Activated naive CD4-positive, alpha-beta T cell (primary cell): ENCODE measurements at places on chromosomes 1 and 21.

DNA sequence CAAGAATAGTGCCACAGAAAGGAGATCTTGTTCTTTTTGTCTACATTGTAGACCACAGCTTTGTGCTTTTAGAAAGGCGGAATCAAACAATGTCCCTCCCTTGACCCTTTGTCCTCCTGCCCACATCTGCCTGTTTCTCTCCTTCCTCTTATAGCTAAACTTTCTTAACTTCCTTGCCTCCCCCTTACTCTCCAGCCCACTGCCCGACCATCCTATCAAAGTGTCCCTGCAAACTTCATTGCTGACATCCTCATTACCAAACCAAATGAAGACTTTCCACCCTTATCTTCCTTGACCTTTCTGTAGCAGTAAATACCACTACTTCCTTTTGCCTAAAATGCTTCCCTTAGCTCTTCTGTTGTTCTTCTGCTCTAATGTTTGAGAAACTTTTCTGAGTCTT, 5.0 kb downstream of the SELP start:
- DNase-seq, result no peak

- no peak for DNase-seq
Observed at GRCh38 chr1:184959626-184960025, 14.7 kb downstream of the NIBAN1 start.

GRCh38 chr1:211822677-211823407, 7.7 kb downstream of the LPGAT1 start:
- DNase-seq, result no peak

GRCh38 chr21:45541221-45542039, 810 bp downstream of the SLC19A1 start:
- DNase-seq, result peak; percentile 46

DNA sequence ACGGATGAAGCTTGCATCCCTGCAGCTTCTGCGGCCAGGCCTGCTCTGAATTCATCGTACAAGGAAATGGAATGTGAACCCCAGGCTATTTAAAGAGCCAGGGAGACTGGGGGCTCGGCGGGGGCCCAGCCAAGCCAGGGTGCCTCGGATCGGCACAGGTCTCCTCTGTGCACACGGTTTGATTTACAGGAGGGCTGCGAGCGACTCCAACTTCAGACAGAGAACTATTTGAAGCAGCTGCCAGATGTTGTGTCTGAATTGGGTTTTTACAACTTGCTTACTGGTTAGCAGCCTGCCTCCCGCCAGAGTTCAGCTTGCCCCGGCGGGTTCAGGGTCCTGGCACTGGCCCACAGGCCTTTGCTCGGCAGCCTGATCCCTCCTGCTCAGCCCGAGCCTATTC, 83.2 kb downstream of the SPSB1 start:
- DNase-seq, result no peak

DNA sequence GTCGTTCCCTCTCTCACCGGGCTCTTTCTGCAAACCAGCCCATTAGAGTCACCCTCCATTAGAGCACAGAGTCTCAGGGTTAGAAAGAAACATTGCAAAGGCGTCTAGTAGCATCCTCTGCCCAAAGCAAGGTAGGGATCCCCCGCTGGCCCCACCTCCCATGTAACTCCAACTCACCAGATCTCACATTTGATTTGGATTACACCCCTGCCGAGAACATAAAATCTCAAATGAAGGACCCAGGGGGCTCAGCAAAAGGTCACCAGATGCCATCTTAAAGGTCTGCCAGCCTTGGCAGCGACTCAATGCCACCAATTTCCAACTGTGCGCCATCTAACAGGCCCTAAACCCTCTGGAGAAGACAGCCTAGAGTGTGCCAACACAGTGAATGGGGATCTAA, 14.1 kb downstream of the C1orf87 start:
- no peak for DNase-seq

DNA sequence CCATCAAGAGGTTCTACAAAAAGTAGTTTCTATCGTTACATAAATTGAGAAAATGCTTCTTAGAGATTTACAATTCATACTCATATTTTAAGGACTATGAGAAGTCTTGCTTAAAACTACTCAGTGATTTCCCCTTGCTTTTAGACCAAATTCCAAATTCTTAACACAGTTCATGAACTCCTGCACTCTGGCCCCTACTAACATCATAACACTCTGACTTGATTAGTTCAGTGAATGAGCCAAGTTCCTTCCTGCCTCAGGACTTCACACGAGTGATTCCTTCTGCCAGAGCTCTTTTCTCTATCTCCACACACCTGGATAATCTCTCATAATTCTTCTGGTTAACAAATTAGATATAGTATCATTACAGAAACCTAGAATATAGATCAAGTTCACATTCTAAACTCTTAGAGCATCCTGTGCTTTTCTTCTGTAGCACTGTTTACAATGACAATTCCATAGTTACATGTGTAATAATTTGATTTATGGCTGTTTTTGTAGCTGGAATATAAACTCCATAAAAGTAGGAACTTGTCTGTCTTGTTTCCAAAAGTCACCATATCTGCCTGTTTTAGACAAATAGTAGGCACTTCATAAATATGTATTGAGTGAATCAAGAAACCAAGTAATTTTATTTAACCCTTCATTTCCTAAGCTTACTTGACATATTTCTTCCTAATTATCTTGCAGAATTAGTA, 59.9 kb downstream of the NUF2 start:
- DNase-seq, result no peak

GRCh38 chr1:17575797-17576518, 36.5 kb downstream of the ARHGEF10L start:
- no peak for DNase-seq

GRCh38 chr21:33205476-33205875, 24.3 kb upstream of the IFNAR2 start:
- no peak for DNase-seq

GRCh38 chr21:28261298-28261697, 731.4 kb downstream of the LTN1 start:
- DNase-seq, result no peak

DNA sequence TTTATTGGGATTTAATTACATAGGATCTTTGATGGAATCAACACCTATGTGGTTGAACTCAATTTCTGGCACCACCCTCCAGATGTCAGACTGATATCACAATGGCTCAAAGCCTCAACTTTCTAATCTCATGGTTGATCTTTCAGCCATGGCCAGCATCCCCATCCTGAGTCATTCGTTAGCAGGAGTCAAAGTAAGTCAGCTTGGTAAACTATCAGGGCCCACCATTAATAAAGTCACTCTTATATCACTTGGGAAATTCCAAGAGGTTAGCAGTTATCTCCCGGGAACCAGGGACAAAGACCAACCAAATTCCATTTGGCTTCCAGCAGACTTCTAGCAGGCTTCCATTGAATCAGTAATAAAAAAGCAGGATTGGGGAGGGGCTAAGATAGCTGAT, 50.7 kb upstream of the TNFSF4 start:
- DNase-seq, result no peak

DNA sequence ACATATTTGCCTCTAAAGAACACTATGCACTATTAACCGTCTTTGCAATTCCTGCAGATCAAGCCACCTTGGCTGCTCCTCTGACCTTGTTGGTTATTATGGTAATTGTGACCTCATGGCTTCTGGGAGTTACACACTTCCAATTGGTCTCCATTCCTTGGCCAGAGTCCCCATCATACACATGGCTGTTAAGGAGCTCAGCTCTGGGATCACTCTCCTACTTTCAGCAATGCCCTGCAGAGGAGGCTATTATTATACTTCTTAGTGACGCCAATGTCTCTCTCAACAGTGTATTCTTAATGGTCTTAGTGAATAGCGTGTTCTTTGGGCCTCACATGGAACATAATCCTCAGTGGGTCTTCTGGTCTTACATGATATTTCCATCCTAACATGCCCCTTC, 10.0 kb upstream of the JAK1 start:
- DNase-seq, result no peak

GRCh38 chr1:58266242-58266641, 280.3 kb downstream of the OMA1 start:
- DNase-seq, result no peak

DNA sequence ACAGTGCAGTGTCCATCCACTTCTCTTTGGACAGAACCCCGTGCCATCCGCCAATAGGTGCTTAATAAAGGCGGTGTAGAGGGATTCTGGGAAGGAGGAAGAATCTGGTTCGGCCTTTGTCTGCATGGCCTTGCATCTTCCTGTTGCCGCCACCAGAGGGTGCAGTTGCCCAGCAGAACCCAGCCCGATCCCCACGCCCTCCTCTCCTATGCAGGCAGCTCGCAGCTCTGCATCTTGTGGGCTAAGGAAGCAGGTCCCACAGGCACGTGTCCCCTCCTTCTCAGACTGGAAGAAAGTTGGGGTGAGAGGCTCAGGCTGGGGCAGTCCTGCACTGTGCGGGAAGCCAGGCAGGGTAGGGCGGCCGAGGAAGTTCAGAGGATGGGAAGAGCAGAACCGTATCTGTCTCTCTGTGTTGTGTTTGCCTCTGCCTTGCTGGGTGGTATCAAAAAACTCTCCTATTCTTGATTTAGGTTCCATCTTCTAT, 20.8 kb downstream of the NAV1 start:
- DNase-seq, result peak; percentile 31

DNA sequence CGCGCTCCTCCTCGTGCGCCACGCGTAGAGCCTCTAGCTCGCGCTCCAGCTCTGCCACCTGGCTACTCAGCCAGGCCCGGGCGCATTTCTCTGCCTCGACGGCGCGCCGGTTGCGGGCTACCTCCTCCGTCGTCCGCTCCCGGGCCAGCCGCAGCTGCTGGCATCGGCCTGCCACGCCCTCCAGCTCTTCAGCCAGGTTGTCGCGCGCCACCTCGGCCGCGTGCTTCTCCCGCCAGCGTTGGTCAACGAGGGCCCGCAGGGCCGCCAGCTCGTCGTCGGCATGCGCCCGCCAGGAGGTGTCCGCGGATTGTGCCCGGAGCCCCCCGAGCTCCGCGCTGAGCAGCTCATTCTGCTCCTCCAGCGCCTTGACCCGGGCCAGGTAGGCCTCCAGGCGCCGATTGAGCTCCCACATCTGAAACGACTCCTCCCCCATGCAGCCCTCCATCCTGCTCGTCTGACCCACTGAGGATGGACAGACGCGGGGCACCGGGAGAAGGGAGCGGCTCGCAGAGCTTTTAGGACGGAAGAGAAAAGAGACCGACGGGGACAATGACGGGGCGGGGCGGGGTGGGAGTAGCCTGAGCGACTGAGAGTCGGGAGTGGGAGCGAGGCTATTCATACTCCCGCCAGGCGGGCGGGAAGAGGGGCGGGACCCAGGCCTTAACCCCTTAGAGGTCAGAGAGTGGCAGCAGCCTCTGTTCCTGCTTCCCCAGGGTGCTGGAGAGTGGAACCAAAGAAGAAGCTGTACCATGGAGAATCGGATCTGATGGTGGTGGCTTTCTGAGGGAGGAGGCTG, at the start of gene NES:
Gene NES (minus strand): TSS at position 588 of the 796 bp plus-strand sequence. CDS start 143 bp downstream, at position 445.
- DNase-seq, result no peak
